ENCODE measurements at places on chromosomes 5 and 9.

DNA sequence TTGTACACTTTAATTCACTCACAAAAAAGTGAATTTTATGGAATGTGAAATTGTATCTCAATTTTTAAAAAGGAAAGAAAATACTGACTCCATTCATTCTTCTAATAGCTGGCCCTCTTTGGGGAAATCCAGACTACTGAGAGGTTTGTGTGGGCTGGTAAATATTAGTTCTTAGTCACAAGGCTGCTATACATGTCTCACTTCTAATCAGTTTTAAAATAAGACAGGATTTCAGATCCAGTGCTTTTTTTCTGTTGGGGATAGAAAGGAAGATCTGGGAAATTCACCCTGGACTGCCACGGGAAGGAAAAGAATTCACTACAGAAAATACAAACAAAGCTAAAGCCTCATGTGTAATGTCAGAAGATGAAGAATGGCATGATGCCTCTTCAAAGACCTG, 32.7 kb upstream of the ADAMTSL1 start:
- no peak for DNase-seq

DNA sequence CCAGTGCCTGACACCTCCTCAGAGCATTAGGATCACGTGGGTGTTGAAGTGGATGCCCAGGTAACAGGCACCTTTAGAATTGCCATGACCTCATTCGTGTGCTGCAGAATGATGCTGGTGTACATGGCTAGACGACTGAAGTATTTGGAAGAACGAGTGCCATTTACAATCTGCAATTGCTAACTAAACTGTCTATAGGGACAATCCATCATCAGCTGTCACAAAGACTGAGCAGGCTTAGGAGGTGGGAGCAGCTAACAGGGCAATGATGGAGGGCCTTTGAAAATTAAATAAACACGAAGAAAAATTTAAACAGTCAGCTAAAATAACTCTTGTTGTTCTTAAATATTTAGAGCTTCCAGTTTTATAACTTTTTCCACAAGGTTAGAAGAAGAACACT, 375.8 kb downstream of the GADD45G start:
- no peak for DNase-seq

DNA sequence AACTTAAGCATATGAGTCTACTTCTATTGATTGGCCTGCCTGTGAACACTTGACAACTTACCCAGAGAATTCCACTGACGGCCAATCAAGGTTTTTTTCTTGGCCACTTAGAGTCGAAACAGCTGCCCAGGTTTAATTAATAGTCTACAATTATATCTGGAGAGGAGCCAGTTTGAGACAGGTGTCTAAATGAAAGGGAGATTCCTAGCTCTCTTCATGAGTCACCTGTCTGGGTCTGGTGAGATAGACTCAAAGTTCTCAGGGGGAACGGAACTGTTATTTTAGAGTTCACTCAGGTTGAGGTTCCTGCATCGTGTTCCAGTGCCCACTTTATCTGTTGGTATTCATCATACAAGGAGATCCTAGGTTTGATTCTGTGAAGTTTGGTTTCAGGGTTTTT, 111.0 kb downstream of the CD180 start:
- no peak for DNase-seq

DNA sequence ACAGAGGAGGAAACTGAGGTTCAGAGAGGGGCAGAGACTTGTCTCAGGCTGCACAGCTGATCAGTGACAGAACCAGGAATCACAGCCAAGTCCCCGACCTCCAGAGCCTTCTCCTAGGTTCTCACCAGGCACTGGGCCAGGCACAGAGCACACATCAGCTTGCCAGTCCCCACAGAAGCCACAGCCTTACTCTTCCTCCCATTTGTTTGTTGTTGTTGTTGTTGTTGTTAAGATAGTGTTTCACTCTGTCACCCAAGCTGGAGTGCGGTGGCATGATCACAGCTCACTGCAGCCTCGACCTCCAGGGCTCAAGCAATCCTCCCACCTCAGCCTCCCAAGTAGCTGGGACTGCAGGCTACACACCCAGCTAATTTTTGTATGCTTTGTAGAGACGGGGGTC, 41.4 kb downstream of the NAIF1 start:
- no peak for DNase-seq

GRCh38 chr5:106940986-106941385, 729.8 kb downstream of the EFNA5 start:
- DNase-seq, result no peak

- DNase-seq, result no peak
These were observed 106.9 kb downstream of the GLDC start for GRCh38 chr9:6538666-6539071.

DNA sequence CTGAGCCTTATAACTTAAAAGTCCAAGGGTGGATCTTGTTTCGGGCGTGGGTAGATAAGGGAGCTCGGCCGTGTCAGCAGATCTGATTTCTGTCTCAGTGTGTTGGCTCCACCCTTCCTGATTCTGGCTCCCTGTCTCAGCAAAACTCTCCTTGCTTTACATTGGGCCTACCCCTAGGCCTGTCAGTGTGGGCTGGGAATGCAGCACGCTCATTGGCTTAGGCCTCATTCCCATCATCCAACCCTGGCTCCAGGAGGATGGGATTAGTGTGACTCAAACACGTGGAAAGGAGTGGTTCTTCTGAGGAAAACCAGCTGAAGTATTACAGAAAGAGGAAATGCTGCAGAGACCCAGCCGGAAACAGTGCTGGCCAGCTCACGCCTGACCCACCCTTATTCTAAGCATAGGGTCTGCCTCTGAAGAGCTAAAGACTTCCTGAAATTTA, 59.9 kb downstream of the ZFAND5 start:
- peak; percentile 99 for DNase-seq

DNA sequence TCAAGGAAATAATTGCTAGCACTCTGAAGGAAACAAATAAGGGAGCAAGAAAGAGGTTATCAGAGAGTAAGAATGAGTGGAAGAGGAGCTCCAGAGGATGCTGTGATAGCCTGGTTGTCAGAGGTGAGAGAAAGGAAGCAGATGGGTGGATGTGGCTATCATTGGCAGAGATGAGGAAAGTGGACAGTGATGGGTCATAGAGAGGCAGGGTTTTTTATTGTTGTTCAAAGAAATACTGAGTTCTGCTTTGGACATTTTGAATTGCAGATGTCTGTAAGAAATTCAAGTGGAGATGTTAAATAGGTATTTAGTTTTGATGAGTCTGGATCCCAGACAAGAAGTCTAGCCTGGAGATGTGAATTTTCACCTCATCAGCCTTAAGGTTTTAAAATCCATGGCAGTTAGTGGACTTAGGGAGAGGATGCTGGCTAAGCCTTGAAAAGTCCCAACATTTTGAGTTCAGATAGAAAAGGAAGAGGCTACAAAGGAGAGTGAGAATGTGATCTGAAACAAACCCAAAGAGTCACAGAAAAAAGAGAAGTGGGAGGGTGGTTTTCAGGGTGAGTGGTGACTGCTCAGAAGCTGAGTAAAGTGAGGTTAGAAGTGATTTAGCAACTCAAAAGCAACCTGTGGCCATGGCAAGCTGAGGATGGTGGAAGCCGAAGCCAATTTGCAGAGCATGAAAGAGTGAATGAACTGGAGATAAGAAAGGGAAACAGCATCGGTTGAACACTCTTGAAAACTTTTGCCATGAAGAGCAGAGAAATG, 50.4 kb downstream of the PPIC start:
- no peak for DNase-seq

DNA sequence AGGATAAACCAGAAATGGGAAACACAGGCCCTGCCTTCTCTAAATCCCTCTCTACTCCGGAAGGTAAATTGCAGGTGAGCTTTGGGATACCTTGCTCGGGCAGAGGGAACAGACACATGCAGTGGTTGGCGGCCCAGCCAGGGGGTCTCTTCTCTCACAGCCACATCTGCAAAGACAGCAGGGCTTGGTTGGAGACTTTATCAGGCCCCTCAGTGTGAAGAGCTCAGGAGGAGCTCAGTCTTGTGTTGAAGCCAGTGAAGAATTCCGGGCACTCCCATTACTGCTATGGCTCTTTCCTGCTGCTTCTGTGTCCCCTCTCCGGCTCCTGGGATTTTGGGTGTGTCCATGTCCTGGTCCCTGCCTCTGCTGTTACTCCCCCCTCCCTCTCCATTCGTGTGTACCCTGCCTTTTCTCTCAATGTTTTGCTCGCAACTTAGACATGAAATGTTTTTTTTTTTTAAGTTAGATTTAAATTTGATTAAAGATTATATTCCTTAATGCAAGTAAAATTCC, 99.8 kb downstream of the TRIO start:
- DNase-seq, result no peak

- peak; percentile 93 for DNase-seq
These were observed 18.7 kb upstream of the PIK3R1 start for GRCh38 chr5:68196876-68197275.

DNA sequence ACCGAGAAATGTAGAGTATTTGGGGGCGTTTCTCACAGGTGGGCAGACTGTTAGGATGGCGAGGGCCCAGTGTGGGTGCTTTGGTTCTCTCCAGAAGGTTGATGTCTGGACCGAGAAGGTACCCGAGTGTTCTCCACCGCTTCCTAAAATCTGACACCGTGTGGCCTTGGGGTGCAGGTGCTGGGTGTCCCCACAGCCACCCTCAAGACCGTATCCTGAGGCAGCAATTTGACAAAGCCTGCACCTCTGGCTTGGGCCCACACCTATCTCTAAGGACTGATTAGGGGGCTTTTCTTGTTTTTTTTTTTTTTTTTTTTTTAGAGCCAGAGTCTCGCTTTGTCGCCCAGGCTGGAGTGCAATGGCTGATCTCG, 1.3 kb downstream of the PPP1R26 start:
- no peak for DNase-seq

- no peak for DNase-seq
These were observed 8.7 kb upstream of the IRX4 start for GRCh38 chr5:1891391-1891790.

- DNase-seq, result no peak
These were observed 242.0 kb downstream of the AUH start for GRCh38 chr9:91119679-91120078.

DNA sequence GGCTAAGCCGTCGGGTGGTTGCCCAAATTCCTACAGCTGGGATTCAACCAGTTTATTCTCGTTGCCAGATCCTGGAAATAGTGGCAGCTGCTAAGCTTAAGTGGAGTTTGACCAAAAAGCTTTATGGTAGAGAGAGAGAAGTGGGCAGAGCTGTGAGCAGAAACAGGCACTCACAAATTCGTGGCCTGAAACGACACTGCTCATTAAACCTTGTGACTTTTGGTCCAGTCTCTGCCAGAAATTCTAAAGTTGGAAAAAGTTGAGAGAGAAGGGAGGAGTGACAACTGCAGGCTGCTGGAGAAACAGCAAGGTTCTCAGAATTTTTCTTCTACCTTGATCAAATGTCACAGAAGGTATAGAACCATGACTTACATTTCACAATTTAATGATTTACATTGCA, 131.5 kb downstream of the MTX3 start:
- no peak for DNase-seq

- no peak for DNase-seq
These were observed 35.5 kb downstream of the OR2Y1 start for GRCh38 chr5:180704362-180704761.

GRCh38 chr5:158943057-158943456, 156.7 kb downstream of the EBF1 start:
- DNase-seq, result no peak

DNA sequence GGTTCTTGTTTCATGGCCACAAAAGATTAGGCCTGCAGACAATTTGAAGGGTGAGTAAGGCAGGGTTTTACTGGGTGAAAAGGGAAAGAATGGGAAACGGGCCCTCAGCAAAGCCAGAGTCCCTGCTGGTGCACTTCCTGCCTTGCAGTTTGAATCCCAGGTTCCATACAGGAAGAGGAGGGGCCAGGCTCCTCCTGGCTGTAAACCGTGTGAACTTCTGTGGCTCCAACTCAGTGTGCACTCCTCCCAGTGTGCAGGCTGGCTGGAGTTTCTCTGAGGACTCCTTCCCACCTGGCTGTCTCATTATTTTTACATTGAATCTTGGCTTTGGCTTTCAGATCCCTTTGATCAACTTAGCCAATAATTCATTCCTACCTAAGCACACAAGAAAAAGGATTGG, 367.1 kb upstream of the KLF4 start:
- DNase-seq, result no peak

GRCh38 chr5:73097740-73098139, 22.6 kb upstream of the TMEM171 start:
- DNase-seq, result no peak

- DNase-seq, result no peak
These were observed 13.5 kb downstream of the DUSP1 start for GRCh38 chr5:172757394-172758010.

DNA sequence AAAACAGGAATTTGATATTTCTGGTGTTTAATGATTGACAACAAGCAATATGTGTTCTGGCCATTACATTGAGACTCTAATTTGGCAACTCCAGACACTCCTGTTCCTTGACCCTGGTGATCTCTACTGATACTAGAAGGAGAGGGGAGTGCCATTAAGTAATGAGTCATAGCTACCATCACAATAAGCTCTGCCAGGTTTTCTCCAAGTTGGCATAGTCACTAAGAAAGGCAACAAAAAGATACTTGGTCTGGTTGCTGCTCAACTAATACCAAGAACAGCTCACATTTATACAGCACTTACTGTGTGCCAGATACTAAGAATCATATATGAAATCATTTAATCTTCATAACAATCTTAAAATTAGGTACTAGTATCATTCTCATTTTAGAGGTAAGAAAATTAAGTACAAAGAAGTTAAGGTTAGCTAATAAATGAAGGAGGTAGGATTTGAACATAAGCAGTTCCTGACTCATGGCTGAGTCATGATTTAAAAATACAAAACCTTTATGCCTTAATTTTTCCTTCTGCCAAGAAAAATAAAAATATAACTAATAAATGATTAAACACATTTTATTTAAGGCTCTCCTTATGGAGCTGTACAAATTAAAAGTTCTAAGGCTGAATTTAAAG, 19.9 kb upstream of the PRXL2C start:
- no peak for DNase-seq

GRCh38 chr9:16787724-16788123, 82.7 kb downstream of the BNC2 start:
- no peak for DNase-seq

DNA sequence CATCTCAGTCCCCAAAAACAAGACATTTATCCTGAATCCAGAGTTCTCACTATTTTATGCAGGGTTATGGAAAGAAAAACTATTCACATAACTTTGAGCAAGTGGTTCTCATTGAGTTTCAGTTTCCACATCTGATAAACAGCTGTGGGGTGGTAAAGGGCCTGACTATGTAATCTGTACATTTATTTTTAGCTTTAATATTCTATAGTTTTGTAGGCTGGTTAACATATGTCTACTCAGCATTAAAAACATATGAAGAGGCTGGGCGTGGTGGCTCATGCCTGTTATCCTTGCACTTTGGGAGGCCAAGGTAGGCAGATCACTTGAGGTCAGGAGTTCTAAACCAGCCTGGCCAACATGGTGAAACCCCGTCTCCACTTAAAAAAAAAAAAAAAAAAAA, 301.5 kb upstream of the CCNG1 start:
- DNase-seq, result no peak

GRCh38 chr5:58963361-58963760, 380.5 kb downstream of the RAB3C start:
- DNase-seq, result no peak

GRCh38 chr5:172283862-172284610, 472 bp upstream of the UBTD2 start:
- DNase-seq, result peak; percentile 72
